Immature natural killer cell (primary cell): ENCODE measurements at places on chromosomes 7 and 10. TPM values are rescaled to one million over a fixed set of nuclear protein-coding genes. Genes with fewer than 3 reads are reported as not detected.

HECW1 gene
- polyA plus RNA-seq = not detected

WNT16 gene
- polyA plus RNA-seq = not detected

STEAP1B gene
- not detected for polyA plus RNA-seq

CDH23 gene
- 0.59 TPM for polyA plus RNA-seq

SYT15B gene
- not detected for polyA plus RNA-seq

PRSS37 gene
- polyA plus RNA-seq = not detected

CEP55 gene
- 0.83 TPM for polyA plus RNA-seq

TMEM270 gene
- polyA plus RNA-seq = not detected

WIPF3 gene
- not detected for polyA plus RNA-seq

TMEM273 gene
- 47.0 TPM for polyA plus RNA-seq

IFIT1B gene
- not detected for polyA plus RNA-seq
